ENCODE measurements at places on chromosomes 12 and 14. TPM values are rescaled to one million over a fixed set of nuclear protein-coding genes. Genes with fewer than 3 reads are reported as not detected.

DNA sequence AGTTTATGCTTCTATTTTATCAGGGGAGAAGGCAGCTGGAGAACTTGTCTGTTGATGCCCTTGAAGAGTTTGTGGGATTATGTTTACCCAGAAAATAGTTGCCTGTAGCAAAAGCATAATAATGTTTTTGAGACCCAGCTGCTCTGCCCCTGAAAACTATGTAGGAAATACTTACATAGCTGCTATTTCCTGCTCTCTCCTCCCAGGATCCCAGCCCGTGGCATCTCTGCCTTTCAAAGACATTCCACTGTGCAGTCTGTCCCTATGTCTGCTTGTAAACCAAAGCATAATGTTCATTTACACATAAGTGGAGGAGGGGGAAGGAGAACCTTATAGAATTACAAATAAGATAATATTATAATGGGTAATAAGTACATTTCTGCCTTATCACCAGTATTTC lies 198.7 kb downstream of the SYT1 start:
- DNase-seq, result no peak

GRCh38 chr14:45649051-45649450 lies 396.0 kb upstream of the MIS18BP1 start:
- DNase-seq, result no peak

DNA sequence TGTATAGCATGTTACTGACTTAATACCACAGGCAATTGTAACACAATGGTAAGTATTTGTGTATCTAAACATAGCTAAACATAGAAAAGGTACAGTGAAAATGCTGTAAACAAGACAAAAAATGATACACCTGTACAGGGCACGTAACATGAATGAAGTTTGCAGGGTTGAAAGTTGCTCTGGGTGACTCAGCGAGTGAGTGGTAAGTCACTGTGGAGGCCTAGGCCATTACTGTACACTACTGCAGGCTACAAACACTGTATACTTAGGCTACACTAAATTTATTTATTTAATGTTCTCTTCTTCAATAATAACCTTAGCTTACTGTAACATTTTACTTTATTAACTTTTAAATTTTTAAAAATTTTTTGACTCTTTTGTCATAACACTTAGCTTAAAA lies 158.4 kb downstream of the IPO8 start:
- DNase-seq, result no peak

DNA sequence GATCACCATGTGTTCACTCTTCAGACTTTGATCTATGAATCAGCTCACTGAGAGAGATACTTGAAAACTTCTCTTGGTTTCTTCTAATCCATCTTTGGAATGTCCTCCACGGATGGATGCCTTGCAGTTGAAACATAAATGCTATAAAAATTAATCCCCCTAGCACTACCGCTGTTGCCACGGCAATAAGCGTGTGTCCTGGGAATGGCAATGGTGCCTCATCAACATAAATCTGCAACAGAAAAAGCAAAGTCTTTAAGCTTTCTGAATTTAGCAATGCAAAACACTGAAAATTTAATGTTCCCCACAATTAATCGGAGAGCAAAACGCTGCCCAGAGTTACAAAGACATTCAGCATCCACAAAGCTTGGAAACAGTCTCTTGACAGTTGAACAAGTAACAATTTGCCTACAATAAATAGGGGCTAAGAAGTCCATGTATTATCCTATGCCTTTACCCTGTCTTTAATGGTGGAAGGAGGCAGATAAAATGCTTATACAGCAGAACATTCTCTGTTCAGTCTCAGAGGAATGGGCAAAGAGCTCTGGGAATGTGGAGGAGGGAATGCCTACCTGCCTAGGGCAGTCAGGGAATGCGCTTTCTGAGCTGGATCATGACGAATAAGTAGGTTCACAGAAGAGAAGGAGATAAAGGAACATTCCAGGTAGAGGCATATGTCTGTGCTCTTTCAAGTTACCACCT lies 70.9 kb upstream of the PPP4R3A start:
- DNase-seq, result no peak

TAS2R14 gene
- 0.80 TPM for total RNA-seq

- no peak for DNase-seq
Measured at GRCh38 chr12:102548543-102548942, 68.2 kb upstream of the IGF1 start.

DNA sequence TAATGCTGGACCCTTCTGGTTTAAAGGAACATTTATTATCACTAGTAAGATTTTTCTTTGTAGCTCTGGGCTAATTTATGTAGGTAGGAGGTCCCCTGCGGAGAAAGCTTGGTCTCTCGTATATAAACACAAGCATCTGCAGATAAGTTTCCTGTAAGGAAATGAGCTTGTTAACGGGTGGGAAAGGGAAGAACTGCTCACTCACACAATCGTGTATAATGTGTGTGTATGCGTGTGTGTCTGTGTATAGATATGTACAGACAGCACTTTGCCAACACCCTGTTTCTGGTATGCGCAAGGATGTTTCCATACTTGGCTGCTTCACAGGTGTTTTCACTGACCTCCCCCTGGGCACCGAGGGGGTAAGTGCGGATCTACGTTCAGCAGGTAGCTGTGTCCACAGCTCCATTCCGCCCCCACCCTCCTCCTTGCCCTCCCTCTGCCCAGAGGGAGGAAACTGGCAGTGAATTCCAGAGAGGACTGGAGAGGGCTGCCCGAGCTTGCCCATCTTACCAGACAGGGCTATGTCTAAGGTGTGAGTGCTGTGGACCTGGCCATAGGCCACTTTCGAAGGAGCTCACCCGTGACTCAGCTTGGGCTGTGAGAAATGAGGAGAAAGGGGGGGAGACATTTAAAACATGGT lies 65.2 kb downstream of the NINJ2 start:
- no peak for DNase-seq

GRCh38 chr12:122508163-122508562 lies 7.4 kb upstream of the ZCCHC8 start:
- DNase-seq, result no peak

- peak; percentile 55 for DNase-seq
Measured at GRCh38 chr12:130335517-130336392, 1.9 kb upstream of the PIWIL1 start.

- DNase-seq, result no peak
Measured at GRCh38 chr14:23929136-23929535, 24.4 kb upstream of the DHRS4 start.

DNA sequence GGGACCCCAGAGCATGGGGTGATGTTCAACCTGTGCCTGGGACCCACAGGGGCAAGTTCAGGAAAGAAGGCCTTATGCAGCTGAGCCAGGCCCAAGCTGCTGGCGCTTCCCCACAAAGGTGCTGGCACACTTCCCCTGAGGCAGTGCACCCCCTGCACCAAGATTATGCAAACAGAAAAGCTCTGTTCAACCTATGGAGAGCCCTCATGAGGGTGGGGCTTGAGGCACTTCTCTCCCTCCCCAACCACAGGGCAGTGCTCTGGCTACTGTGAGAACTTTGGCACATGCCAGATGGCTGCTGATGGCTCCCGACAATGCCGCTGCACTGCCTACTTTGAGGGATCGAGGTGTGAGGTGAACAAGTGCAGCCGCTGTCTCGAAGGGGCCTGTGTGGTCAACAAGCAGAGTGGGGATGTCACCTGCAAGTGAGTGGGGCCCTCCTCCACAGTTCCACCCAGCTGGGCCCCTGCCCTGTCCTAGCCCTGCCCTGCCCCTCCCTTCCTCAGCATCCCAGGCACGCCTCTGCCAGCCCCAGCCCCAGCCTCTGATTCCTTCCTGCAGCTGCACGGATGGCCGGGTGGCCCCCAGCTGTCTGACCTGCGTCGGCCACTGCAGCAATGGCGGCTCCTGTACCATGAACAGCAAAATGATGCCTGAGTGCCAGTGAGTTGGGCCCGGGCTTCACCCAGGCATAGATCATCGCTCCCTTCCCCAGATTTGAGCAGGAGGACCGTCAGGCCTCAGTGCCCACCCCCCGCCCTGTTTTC lies 5.5 kb upstream of the NXPH4 start:
- no peak for DNase-seq

DNA sequence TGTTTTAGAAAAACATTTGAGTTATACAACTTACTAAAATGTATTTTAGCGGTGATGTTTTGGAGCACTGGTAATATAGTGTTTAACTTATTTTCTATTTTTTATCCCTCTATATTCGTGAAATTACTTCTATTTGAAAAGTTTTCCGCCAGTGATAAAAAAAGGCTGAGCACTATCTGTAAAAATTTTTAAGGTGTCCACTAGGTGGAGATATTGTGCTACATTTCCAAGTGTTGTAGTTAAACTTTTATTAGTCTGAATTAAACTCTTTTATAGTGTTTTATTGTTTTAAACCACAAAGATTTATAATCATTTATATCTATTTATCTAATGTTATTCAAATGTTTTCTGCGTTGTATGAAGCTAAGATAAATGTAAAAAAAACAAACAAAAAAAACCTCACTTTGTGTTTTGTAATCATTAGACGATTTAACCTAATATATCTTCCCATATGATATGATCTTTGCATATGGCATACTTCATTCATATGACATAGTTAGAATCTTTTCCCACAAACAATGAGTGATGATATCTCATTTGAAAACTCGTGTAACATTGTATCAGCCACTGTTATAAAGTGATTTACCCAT lies 11.8 kb downstream of the ALG10B start:
- no peak for DNase-seq
